ENCODE measurements at places on chromosomes 1 and 21.

GRCh38 chr1:20426923-20427322 is 59.1 kb downstream of the CAMK2N1 start:
- DNase-seq: no peak

DNA sequence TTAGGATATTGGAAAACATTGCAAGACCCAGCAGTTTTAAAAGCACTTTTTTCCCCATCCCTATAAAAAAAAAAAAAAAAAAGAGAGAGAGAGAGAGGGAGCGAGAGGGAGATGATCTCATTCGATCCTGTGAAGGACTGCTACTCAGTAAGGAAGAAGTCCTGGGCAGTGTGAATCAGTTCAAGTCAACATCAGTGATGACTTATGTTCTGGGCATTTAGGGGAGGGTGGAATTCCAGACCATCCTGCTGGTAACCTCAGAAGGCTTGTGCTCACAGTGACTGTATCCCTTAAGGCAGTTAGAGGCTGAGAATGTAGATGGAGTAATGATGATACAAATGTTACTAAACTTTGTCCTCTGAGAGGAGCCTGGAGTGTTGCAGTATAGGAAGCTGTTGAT is 151.4 kb downstream of the TGFB2 start:
- no peak for DNase-seq

- no peak for DNase-seq
Measured at GRCh38 chr1:107451715-107452114, 310.9 kb downstream of the NTNG1 start.

DNA sequence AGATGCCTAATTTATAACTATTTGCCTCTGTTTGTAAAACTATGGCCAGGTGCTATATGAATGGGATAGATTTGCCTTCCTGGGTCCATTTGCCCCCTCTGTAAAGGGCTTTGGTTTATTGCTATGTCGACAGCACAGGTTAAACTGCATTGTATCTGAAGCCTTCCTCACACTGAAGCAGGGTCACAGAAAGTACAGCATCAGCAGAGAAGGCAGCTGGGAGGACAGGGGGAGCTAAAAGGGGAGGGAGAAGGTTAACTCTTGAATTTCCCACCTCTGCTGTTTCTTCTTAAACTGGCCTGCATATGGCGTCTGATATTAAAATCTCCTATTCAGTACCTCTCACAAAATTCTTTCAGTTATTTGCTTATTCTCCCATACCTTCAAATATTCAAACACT is 297.4 kb downstream of the TM2D1 start:
- DNase-seq: no peak

DNA sequence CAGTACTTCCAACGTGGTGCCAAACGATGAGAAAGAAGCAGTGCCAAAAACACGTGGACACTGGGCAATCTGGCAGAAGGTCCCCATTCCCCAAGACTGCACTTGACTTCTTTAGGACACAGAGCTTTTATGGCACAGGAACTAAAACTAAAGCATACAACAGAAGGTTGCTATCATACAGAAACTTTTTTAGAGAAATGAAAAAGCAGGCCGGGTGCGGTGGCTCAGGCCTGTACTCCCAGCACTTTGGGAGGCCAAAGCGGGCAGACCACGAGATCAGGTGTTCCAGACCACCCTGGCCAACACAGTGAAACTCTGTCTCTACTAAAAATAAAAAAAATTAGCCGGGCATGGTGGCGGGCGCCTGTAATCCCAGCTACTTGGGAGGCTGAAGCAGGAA is 43.0 kb downstream of the GNB1 start:
- DNase-seq: no peak

- DNase-seq: no peak
Measured at GRCh38 chr1:198118134-198118533, 38.7 kb upstream of the NEK7 start.

DNA sequence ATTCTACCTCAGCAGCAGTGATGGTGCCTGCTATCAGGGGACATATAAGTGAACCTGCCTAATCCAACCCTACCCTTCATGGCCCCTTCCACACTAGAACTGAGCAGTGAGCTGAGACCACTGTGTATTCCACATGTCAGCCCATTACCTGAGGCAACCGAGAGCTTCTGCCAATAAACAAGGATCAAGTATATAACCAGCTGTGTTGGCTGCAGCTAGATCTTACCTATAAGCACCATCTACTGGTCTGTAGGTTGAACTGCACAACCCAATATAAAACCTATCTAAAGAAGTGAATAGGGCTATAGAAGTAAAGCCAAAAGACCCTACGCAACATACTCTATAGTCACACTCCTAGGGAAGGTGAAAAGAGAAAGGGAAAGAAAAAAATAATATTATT is 376.9 kb downstream of the HHIPL2 start:
- peak; percentile 40 for DNase-seq

DNA sequence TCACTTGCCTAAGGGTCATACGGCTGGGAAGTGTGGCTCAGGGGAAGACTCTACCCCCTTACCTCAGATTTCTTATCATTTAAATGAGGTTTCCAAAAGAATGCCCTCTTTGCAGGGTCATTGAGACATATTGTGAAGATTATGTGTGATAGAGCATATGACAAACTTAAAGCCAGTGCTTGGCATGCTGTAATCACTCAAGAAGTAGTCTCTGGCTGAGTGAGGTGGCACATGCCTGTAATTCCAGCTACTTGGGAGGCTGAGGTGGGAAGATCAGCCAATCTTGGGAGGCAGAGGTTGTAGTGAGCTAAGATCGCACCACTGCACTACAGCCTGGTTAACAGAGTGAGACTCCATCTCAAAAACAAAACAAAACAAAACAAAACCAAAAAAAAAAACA is 7.5 kb upstream of the LDLRAD2 start:
- DNase-seq: no peak

GRCh38 chr21:45766501-45766900 is 123.0 kb downstream of the PCBP3 start:
- DNase-seq: no peak

DNA sequence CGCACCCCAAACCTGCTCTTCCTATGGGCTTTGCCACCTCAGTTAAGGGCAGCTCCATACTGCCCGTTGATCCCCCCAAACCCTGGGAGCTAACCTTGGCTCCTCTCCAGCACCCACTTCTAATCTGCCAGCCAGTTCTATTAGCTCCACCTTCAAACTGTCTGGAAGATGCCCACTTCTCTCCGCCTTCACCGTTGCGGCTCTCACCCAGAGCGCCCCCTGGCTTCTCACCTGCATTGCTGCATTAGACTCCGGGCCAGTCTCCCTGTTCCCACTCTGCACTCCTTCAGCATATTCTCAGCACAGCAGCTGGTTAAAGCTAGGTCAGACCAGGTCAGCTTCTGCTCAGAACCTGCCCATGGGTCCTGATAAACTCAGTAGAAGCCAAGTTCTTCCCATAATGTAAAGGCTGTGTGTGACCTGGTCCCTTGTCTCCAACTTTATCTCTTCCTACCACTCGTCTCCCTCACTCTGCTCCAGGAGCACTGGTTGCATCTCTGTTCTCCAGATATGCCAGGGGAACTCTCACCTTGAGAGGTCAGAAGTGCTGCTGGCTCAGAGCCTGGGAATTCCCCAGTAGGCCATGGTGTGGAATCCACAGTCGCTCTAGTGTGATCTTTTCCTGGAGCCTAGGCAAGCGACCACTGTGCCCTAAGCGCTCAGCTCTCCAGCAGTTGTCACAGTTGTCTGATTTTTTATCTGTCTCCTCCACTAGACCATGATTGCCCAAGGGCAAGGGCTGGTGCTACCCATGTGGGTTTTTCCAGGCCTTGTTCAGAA is 150.3 kb downstream of the HMGB4 start:
- DNase-seq: peak; percentile 36

GRCh38 chr1:211938561-211938997 is 96.8 kb downstream of the INTS7 start:
- DNase-seq: no peak

- no peak for DNase-seq
Measured at GRCh38 chr1:203171341-203172183, 4.1 kb downstream of the MYBPH start.

DNA sequence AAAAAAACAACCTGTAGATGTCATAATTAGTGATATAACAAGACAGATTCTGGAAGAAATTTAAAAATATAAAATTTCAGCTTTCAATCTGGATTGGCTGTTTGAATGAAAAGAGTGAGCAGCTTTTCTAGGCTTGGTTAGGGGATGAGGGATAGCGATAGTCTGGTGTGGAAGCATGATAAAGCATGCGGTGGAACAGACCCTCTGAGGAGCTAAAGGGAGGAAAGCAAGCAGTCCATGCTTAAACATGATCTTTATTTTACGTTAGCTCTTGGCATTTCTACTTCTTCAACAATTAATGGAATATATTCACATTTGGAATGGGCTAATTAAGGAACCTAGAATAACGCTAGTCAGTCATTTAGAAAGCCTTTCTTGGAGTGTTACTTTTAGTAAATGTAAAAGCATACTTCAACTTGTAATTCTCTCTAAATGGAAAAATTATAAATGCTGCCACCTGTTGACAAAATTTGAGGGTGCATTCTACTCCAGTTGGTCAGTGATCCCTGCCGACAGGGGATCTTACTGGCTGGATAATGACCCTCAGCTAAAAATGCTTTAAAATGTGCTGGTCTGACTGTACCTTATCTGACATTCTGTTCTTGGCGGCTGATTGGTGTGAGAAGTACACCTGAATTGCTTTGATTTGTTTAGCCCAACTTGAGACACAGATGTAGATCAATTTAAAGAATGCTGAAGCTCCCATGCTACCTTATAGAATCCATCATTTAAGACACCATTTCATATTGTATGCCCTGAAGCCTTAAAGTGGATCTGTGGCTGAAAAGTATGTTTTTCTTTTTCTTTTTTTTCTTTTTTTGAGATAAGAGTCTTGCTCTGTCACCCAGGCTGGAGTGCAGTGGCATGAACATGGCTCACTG is 61.2 kb downstream of the AK4 start:
- peak; percentile 45 for DNase-seq

DNA sequence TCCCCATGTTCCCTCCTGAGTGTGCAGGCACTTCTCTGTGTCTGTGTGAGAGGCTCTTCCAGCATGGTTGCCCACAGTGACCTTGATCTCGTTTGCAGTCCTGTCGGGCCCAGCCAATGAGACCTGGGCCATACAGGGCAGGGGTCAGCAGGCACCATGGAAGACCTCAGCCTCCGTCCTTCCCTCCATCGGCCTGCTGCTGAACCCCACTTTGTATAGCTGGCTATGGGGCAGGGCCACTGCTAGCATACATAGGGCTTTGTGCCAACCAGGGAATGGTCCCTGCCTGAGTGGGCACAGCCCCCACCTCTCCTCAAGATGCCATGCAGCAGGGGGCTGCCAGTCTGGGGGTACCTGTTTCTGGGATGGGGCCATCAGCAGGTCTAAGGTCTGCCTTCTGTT is 3.8 kb downstream of the C1orf35 start:
- peak; percentile 12 for DNase-seq

DNA sequence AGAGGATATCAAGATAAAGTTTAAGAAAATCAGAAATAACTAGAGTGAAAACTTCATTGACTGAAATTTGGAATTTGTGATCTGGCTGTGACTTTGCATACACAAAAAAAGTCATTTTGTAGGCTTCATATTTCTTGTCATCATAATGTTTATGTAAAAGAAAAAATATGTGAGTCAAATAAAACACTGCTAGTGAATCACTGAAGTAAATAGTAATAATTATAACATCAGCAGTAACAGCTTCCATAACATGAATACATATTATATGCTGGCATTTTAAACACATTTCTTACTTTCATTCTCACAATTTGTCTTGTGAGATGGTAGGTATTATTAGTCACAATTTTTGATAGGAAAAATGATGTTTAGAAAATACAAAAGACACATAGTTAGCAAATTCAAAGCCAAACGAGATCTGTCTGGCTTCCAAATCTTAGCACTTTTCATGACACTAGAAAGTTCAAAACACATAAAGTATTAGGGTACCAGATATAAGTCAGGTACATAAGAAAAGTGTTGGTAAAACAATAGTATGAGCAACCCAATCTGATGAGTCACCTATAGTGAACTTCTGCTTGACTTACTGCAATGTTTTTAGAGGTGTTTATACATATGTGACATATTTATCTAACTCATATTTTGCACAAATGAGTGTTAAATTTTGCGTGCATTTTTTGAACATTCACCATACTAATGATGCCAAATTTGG is 241.0 kb upstream of the SNX7 start:
- no peak for DNase-seq

DNA sequence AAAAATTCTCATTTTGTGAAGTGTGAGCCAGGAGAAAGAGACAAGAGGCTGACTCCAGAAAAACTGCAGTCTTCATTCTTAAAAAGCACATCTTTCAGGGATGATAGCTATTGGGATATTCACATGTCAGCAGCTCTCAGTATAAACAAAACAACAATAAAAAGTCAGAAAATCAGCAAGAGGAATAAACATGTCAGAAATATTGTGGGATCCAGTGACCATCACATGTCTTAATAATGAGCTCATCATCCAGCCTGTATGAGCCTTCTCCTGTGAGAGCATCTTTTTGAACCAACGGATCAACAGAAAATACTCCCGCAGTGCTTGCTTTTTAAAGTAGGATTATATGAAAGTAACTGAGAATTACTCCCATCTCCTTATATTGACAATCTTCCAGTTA is 241.6 kb downstream of the SMYD3 start:
- DNase-seq: no peak

DNA sequence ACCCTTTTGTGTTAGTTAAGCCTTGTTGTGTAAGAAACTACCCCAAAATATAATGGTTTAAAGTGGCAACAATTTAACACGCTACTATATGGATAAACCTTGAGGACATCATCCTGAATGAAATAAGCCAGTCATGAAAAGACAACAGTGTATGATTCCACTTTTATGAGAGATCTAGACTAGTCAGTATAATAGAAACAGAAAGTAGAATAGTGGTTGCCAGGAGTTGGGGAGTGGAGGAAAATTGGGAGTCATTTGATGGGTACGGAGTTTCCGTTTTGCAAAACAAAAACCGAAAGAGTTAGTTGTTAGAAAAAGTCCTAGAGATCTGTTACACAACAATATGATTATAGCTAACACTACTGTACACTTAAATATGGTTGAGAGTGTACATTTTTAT is 16.0 kb upstream of the CHIA start:
- no peak for DNase-seq

- no peak for DNase-seq
Measured at GRCh38 chr1:66413838-66414175, 120.1 kb upstream of the SGIP1 start.

DNA sequence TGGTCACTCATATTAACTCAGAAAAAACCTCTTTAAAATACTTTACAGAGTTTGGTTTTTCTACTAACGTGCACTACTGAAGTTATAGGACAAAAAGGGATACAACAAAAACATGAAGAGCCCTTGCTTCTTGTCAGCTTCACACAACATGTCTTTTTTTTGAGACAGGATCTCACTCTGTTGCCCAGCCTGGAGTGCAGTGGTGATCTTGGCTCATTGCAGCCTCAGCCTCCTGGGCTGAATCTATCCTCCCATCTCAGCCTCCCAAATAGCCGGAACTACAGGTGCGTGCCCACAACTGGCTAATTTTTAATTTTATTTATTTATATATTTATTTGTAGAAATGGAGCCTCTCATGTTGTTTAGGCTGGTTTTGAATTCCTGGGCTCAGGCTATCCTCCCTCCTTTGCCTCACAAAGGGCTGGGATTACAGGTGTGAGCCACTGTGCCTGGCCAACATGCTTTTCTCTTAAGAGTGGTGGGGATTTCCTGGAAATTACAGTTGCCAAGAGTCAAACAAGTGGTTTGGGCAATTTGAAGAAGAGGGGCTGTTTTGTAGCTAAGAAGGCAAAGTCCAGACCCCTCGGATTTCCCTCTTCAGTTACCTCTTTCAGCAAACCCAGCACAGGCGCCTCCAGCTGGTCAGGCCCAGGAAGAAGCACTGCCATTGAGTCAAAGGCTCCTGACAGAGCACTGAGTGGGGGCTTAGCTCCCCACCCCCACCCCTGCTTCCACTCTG is 6.4 kb upstream of the SMPDL3B start:
- DNase-seq: no peak

- DNase-seq: peak; percentile 42
Measured at GRCh38 chr1:53738205-53739108, 507 bp downstream of the GLIS1 start.

Data from GM13977 (cell line).